ENCODE measurements at places on chromosomes 2 and 18. TPM values are rescaled to one million over a fixed set of nuclear protein-coding genes. Genes with fewer than 3 reads are reported as not detected.

Gene CAVIN2
- 52.2 TPM for total RNA-seq

Gene TNFAIP6
- 0.60 TPM for total RNA-seq

Gene ATOH8
- 16.6 TPM for total RNA-seq

Gene NETO1
- total RNA-seq, result not detected

Gene CFAP65
- 0.22 TPM for total RNA-seq

Gene LAMA3
- 45.2 TPM for total RNA-seq

Gene NUP35
- 32.1 TPM for total RNA-seq

Gene COQ10B
- total RNA-seq, result 16.5 TPM

Gene KLHL14
- total RNA-seq, result not detected

Gene CREG2
- total RNA-seq, result 9.3 TPM

Gene GLI2
- total RNA-seq, result 31.4 TPM

Gene FOXD4L1
- total RNA-seq, result 0.09 TPM

Gene GAD1
- total RNA-seq, result 0.13 TPM

Gene C2orf15
- 0.58 TPM for total RNA-seq

Gene KLHL41
- 0.15 TPM for total RNA-seq

Gene IL37
- total RNA-seq, result not detected

Gene PROC
- total RNA-seq, result 5.6 TPM

Gene IFT172
- total RNA-seq, result 7.7 TPM

Gene ZNF396
- total RNA-seq, result 0.75 TPM

Gene NMUR1
- total RNA-seq, result not detected

Gene MRPS9
- 32.6 TPM for total RNA-seq

Gene CBLN2
- 0.12 TPM for total RNA-seq

Gene CABLES1
- total RNA-seq, result 15.2 TPM

Gene GALNT13
- total RNA-seq, result 9.3 TPM

Gene SPDYA
- 0.25 TPM for total RNA-seq

Gene L3MBTL4
- not detected for total RNA-seq

Gene HAAO
- not detected for total RNA-seq

Gene KLHL30
- 0.27 TPM for total RNA-seq

Gene CXCR1
- not detected for total RNA-seq

Gene MEP1B
- total RNA-seq, result 0.05 TPM

Gene ESCO1
- 11.6 TPM for total RNA-seq

Gene LYPD6
- 0.22 TPM for total RNA-seq

Gene TMEM237
- total RNA-seq, result 21.5 TPM

Gene HNMT
- 1.1 TPM for total RNA-seq

Gene MC2R
- not detected for total RNA-seq

Gene DLX1
- total RNA-seq, result 2.8 TPM

Gene RAX
- not detected for total RNA-seq

Gene IL1R1
- 41.1 TPM for total RNA-seq

Gene SERPINB13
- total RNA-seq, result not detected

Gene SMCHD1
- 17.9 TPM for total RNA-seq

Gene MOGAT1
- total RNA-seq, result not detected

Gene STAMBP
- total RNA-seq, result 59.6 TPM

Gene PROM2
- not detected for total RNA-seq

Gene ASXL3
- not detected for total RNA-seq

Gene GPR55
- total RNA-seq, result not detected

Gene NT5C1B
- not detected for total RNA-seq

Gene RESP18
- not detected for total RNA-seq

Gene HOXD12
- not detected for total RNA-seq

Gene APCDD1
- total RNA-seq, result 0.07 TPM

Gene NFATC1
- total RNA-seq, result 4.7 TPM

Gene GFPT1
- total RNA-seq, result 28.0 TPM
